ENCODE measurements at places on chromosomes 1 and 21. TPM values are rescaled to one million over a fixed set of nuclear protein-coding genes. Genes with fewer than 3 reads are reported as not detected.
A peak's percentile ranks its signal among the peaks of the same experiment; 100 is the strongest.

GRCh38 chr21:42316891-42317290 is 1.7 kb upstream of the TFF3 start:
- DNase-seq: no peak

GRCh38 chr1:206460836-206461426 is 9.3 kb upstream of the IKBKE start:
- DNase-seq: no peak

GRCh38 chr1:51504806-51505525 is 14.1 kb downstream of the EPS15 start:
- DNase-seq: no peak

DNA sequence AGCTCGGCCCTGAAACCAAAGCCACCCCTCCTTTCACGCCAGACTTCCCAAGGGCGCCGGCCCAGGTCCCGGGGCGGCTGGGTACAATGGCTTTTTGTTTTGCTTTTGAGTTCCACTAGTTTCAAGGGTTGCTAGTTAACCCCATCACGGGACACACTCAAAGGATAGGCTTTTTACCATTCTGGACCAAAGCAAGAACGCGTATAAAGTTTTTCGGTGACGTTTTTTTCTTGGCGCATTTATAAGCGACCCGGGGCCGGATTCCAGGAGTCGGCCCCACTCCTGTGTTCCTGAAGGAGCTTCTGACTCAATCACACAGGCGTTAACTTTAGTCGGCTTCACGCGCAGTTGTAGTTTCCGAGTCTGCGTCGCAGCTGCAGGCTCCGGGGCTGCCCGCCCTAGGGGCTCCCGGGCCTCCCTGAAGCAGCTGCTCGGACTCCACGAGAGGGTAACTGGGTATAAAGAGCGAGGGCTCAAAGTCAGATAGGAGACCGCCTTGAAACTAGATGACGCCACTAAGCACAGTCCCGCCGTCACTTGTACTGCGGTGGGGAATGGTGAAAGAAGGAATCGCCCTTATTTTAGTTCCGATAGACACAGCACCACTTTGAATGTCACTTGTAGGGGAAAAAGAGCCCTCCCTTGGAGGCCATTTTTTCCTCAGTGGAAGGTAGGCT is 707 bp upstream of the KLHL21 start:
- peak; percentile 84 for DNase-seq

The NPPB gene
- not detected for total RNA-seq

All from gastrocnemius medialis (tissue), 4 donors.